Mesenteric fat pad (tissue), 1 donor: ENCODE measurements at places on chromosomes 12 and 14. TPM values are rescaled to one million over a fixed set of nuclear protein-coding genes. Genes with fewer than 3 reads are reported as not detected.
A peak's percentile ranks its signal among the peaks of the same experiment; 100 is the strongest.

The FITM1 gene
- total RNA-seq = 0.58 TPM

DNA sequence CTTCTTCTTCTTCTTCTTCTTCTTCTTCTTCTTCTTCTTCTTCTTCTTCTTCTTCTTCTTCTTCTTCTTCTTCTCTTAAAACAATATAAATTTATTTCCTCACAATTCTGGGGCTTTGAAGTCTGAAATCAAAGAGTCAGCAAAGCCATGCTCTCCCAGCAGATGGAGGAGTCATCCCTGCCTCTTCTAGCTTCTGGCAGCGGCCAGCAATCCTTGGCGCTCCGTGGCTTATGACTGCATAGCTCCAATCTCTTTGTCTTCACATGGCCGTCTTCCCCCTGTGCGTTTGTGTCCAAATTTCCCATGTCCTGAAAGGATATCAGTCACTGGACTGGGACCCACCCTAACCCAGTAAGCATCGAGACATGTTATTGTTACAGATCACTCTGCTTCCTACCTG lies 22.9 kb downstream of the KCNA1 start:
- no peak for DNase-seq

The GUCY2C gene
- total RNA-seq = not detected

DNA sequence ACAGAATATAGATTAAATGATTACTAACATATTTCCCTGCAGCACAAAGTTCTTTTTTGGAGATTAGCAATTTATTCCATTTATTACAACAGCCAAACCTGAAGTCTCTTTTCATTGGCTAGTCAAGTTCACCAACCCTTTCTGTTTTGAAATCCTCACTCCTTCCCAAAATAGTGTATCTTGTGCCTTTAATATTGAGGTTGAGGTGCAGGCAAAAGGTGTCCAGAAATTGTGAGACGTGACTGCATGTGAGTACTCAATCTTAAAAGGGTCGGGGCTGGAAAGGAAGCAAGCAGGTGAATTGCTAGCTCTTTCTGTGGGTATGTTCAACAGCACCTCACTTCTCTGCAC lies 11.1 kb upstream of the FOXN3 start:
- DNase-seq = no peak

The LALBA gene
- total RNA-seq = not detected

The CCDC38 gene
- total RNA-seq = not detected

- no peak for DNase-seq
Measured at GRCh38 chr14:56127156-56127555, 8.9 kb downstream of the PELI2 start.

DNA sequence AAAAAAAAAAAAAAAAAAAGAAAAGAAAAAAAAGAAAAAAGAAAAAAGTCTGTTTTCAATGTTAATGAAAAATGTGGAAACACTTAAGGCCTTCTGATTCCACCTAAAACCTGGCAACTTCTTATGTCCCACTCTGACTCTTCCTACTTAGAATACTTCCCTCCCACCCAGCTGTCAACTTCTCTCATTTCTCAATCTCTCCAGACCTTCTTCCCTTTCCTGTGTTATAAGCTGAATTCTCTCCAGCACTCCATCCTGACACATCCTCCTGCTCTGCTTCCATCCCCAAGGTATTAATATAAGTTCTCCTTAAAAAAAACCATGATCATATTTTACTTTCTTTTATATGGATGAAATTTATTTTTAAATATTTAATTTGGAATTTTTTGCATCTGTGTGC lies 20.3 kb upstream of the TMTC1 start:
- DNase-seq = no peak

The CMTM5 gene
- not detected for total RNA-seq

The PKP2 gene
- total RNA-seq = 1.00 TPM

- no peak for DNase-seq
Measured at GRCh38 chr14:36271939-36272907, 48.2 kb downstream of the MBIP start.

GRCh38 chr12:50073712-50074111 lies 11.4 kb upstream of the SMARCD1 start:
- DNase-seq = no peak

- no peak for DNase-seq
Measured at GRCh38 chr14:50957296-50957695, 13.0 kb upstream of the PYGL start.

DNA sequence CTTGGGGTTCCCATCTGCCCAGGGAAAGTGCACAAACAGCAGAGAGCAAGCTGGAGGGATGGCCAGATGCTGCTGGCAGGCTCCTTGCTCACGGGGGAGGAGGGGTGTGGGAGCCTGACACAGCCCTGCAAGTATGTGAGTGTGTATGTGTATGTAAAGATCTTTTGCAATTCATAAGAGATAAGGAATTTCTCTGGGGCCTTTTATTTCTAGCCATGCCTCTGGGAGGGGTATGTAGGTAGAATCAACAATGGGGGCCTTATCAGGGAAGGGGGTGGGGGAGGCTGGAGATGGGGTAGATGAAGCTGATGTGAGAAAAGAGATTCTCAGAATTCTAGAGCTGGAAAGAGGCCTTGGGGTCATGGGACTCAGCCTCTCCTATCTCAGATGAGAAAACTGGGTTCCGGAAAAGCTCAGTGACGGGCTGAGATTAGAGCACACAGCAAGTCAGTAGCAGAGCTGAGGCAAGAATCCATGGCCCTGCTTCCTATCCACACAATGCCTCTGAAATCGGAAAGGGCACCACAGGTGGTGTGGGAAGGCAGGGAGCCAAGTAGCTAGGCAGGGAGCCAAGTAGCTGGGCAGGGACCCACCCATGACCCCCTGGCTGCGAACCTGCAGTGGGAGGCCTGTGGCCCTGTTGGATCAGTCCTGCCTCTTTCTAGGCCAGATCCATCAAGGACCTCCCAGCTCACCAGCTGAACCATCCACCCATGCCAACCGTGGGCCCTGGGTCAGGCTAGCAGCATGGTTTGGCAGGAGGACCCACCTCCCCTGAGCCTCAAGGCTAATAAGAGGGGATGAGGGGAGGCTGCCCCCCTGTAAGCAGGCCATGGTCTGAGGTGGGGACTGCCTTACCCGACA lies 54.7 kb downstream of the PLEKHG3 start:
- no peak for DNase-seq

- DNase-seq = no peak
Measured at GRCh38 chr12:110896559-110896958, 23.8 kb downstream of the MYL2 start.

GRCh38 chr12:120758798-120759590 lies 33.4 kb downstream of the ACADS start:
- DNase-seq = peak; percentile 22

DNA sequence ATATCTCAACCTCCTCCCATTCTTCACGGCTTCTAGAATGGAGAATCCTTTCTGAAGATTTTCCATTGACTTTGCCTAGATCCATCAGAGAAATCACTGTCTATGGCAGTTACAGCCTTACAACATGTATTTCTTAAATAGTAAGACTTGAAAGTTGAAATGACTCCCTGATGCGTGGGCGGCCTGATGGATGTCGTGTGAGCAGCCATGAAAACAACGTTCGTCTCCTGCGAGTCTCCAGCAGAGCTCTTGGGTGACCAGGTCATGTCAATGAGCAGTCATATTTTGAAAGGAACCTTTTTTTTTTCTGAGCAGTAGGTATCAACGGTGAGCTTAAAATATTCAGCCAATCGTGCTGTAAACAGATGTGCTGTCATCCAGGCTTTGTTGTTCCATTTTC lies 139.9 kb upstream of the C14orf180 start:
- peak; percentile 28 for DNase-seq

The RASSF8 gene
- total RNA-seq = 47.0 TPM

DNA sequence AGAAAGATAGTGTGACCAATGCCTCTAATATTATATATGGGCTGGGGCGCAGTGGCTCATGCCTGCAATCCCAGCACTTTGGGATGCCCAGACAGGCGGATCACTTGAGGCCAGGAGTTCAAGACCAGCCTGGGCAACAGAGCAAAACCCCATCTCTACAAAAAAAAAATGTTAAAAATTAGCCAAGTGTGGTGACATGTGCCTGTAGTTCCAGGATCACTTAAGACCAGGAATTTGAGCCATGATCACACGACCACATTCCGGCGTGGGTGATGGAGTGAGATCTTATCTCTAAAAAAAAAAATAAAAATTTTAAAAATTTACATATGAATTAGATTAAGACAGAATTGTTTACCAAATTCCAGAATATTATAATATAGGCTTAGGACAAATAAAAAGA lies 12.0 kb downstream of the TM7SF3 start:
- DNase-seq = no peak

The EMP1 gene
- 1,519 TPM for total RNA-seq

DNA sequence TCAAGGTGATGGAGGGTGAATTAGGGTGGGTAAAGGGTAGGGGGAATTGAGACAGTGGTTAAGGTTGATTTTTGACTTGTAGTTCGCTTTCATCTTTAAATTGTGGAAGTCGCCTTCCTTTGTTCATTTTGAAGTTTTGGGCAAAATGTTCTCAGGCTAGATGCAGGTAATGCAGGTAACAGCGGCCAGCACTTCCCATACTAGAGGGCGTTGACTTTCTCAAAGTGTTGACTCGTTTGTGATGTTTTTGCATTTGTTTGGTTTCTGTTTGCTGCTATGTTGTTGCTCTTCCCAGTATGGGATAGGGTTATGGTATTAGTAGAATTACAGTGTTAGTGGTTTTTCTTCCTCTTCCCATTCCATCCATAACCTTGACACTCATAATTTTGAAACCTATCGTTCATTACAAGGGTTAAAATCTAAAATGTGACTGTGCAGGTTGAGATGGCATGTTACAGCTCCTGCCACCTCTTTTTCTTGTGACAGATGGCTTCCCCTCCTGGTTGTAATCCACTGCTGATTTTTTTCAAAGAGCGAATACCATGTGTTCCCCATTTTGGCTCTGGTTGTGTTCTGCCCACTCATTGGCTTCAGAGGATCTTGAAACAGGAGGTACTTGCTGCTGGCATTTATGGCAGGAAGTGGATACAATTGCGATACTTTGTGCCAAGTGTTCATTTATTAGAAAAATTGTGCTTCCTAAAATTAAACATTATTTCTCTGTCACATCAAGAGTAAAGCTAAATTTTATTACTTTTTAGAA lies 57.1 kb downstream of the ERC1 start:
- no peak for DNase-seq

The ISCA2 gene
- 17.8 TPM for total RNA-seq

- no peak for DNase-seq
Measured at GRCh38 chr12:64181430-64182291, 40.4 kb downstream of the KICS2 start.

GRCh38 chr12:33180918-33181317 lies 258.7 kb downstream of the SYT10 start:
- DNase-seq = no peak

DNA sequence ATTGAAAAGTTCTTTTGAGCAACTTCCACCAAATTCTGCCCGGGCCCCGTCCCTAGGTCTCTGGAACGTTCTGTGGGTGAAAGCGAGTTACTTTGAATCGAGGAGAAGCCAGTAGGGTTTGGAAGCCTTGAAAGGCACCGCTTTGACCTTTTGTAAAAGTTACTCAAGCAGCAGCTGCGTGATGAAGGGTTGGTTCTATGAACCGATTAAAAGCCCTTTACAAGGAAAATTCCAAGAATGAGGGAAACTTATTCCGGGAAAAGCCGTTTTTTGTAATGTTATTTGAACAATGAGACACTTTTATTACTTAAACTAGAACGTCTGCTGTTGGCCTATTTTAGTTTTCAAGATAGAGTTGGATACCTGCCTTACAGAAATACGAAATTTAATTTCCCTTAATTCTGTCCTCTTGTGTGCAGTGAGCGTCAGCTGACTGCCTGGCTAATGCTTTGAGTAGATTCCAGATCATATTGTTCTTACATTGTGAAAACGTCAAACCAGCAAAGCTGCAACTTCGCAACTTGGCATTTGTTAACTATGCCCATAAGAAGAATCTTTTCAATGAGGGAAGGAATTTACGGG lies 906 bp downstream of the LARP4 start:
- no peak for DNase-seq

The ITGB7 gene
- 2.3 TPM for total RNA-seq

The COCH gene
- 5.8 TPM for total RNA-seq

DNA sequence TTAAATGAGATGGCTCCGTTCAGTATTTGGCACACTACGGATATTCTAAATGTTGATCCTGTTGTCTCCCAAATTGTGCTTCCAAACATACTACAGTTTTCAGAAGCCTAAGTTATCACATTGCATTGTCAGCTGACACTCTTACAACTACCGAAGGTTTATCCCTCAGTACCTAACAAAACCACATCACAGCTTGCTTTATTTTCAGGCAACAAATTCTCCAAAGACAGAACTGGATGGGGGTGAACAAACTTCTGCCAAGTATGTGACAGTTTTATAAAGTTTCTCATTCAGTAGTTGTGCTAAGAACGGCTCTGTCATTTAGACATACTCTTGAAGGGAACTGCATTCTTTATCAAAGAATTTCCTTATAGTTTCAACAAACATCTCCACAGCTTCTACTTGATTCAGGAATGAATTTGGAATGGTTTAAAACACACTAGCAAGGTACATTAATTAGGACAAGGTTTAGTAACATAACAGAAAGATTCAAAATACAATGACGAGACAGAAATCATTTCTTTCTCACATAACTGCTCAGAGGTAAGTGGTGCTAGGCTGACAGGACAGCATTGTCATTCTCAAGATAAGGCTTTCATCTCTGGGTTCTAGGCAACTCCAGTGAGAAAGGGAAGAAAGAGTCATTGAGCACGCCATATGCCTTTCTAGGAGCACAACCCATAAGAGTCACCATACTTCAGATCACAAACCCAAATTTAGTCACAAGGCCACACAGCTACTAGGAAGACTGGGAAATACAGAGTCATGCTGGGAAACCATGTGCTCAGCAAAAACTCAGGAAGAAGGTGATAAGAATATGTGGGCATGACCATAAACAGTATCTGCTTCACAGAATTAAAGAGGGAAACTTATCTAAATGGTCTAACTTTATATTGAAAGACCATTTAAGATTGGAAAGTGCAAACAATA lies 100.7 kb downstream of the DUSP6 start:
- DNase-seq = no peak

The OR6C68 gene
- not detected for total RNA-seq

DNA sequence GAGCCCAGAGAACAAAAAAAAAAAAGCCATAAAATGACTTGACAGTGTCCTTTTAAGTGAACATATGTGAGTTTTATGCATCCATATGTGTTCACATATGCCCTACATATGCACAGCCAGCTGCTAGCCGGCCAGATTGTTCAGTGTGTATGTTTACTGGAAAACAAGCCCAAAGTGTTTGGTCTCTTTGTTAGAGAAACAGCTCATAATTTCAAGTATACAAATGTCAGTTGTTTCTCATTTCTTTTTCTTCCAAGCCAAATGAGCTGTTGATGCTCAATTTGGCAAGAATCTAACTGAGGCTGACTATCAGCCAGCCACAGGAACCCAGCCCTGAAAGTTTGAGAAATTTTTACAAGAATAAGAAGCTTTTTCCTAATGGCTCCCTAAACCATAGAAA lies 60.8 kb upstream of the TSPAN8 start:
- DNase-seq = no peak
